Large intestine (tissue), 12 donors: ENCODE measurements at places on chromosomes 6 and 20. TPM values are rescaled to one million over a fixed set of nuclear protein-coding genes. Genes with fewer than 3 reads are reported as not detected.

GRCh38 chr6:102327697-102328225 lies 934.3 kb downstream of the GRIK2 start:
- no peaks in the 10 kb centered on the region for H3K27me3 ChIP-seq
- DNase-seq = no peak
- no peaks in the 10 kb centered on the region for H3K4me1 ChIP-seq
- H3K36me3 ChIP-seq = no peaks in the 10 kb centered on the region
- no peak overlapping the region for H3K27ac ChIP-seq

GRCh38 chr20:46317685-46318177 lies 9.4 kb upstream of the CDH22 start:
- H3K36me3 ChIP-seq = no peaks in the 10 kb centered on the region
- peaks cover 77% of the 10 kb centered on the region for H3K27me3 ChIP-seq
- no peak for DNase-seq
- no peaks in the 10 kb centered on the region for H3K4me1 ChIP-seq
- H3K27ac ChIP-seq = no peak overlapping the region

DNA sequence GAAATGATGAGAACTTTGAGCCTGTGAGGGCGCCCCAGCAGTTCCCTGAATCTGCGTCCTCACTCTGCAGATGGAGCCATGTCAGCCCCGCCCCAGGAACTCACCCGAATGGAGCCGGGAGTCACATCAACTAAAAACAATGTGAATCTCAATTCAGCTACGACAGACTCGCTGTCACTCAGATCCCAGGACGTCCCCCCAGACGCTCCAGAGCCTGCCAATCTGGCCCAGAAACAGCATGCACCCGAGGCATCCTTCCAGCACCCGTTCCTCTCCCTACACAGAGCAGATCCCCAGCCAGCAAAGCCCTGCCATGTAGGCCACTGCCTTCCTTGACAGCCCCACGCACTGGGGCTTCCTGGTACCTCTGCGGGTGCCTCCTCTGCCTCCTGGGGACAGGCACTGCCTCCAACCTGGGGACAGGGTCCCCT lies 248.0 kb downstream of the TTLL2 start:
- no peak for DNase-seq
- no peaks in the 10 kb centered on the region for H3K4me1 ChIP-seq
- no peaks in the 10 kb centered on the region for H3K36me3 ChIP-seq
- H3K4me3 ChIP-seq = no peak overlapping the region

TMC2 gene
- 0.45 TPM for polyA plus RNA-seq

AGPAT4 gene
- polyA plus RNA-seq = 6.8 TPM
